Activated CD8-positive, alpha-beta T cell treated with anti-CD3 and anti-CD28 coated beads, Interleukin-2, amount 10 ng/mL, durations not matched to agents 7 days and 5 days (primary cell): ENCODE measurements at places on chromosomes 4 and X. TPM values are rescaled to one million over a fixed set of nuclear protein-coding genes. Genes with fewer than 3 reads are reported as not detected.

The UNC5C gene
- total RNA-seq, result not detected

The CAMK2D gene
- total RNA-seq, result 30.7 TPM

The LDB2 gene
- total RNA-seq, result not detected

The HNRNPH2 gene
- total RNA-seq, result 44.1 TPM
